ENCODE measurements at places on chromosomes 12 and 14. TPM values are rescaled to one million over a fixed set of nuclear protein-coding genes. Genes with fewer than 3 reads are reported as not detected.

AGAP2 gene
- under 0.01 TPM for total RNA-seq

KRT6A gene
- 1.9 TPM for total RNA-seq

NEUROD4 gene
- total RNA-seq, result not detected

KRT71 gene
- not detected for total RNA-seq

WSCD2 gene
- total RNA-seq, result not detected

FGD4 gene
- 63.8 TPM for total RNA-seq
